ENCODE measurements at places on chromosomes 3 and 15.
A peak's percentile ranks its signal among the peaks of the same experiment; 100 is the strongest.

DNA sequence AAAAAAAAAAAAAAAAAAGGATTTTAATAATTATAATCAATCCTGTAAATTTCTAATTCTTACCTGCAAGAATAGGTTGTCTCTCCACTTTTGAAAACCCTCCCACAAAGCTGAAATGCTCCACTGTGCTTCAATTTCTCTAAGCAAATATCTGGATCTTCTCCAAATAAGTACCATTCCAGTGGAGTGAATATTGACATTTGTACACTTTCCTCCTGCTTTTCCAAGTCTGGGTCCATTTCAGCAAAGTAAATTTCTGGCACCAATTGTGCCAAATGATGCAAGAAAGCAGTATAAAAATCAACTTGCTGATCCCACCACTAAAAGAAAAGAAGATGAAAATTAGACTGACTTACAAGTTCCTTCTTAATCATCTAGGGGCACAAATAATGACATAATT lies 19.9 kb downstream of the UBR1 start:
- no peak for DNase-seq

DNA sequence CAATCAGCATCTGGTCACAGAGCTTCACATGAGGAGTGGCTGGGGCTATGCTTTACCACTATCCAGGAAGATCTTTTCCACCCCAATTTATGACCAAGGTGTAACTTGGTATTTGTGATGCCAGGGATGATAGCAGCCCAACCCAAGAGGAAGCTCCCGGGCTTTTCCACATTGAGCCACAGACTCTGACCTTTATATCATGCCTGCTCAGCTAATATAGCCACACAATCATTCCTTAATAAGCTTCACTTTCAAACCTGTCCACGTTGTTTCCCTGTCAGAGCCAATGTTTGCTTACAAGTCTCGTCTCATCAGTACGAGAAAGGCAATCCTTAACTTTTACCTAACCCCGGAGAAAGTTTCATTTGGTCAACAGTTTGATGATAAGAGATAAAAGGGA lies 330.9 kb downstream of the SHQ1 start:
- DNase-seq, result no peak

DNA sequence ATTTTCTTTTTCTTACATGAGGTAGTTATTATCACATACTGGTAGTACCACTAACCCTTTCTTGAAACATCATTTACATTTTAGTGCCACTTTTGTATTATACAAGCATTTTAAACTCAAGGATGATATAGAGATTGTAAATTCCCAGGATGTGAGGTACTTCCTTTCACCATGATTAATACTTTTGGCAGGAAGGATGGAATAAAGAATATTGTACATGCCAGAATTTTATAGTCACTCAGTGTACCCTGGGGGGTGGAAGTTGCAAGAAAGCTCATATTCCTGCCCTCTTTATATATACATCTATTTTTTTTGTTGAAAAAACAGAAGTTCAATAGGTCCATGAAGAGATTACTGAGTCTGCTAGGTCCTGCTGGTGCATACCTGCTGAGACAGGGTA lies 141.0 kb upstream of the PLSCR5 start:
- no peak for DNase-seq

- DNase-seq, result no peak
Observed at GRCh38 chr15:99593070-99593469, 27.3 kb downstream of the MEF2A start.

- no peak for DNase-seq
Observed at GRCh38 chr15:83278191-83278590, 6.3 kb downstream of the BNC1 start.

DNA sequence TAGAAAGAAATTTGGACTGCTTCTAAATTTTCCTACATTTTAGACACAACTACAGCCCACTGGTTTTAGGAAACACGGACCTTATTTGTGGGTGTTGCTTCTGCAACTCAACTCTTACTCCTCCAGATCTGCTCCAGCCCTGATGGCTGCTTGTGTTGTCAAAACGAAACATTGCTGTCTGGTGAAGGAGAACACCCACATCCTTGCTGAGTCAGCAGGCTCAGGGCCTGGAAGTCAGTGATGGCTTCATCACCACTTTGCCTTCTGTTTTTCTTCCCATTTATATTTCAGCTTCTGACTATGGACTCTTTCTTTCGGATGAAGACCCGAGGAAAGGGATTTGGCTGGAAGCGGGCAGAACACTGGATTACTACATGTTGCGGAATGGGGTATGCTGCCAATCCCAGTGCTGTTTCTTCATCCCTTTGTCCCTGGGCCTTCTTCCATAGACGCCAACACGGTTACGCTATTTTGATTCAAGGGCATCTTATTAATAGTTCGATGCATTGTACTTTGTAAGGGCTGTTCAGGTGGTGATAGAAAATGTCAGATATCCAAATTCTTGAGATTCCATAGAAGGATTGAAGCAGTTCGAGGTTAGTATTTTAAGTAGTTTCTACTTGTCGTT lies 392.6 kb upstream of the TPM1 start:
- DNase-seq, result peak; percentile 16

GRCh38 chr15:60000113-60000823 lies 3.8 kb upstream of the FOXB1 start:
- DNase-seq, result no peak

DNA sequence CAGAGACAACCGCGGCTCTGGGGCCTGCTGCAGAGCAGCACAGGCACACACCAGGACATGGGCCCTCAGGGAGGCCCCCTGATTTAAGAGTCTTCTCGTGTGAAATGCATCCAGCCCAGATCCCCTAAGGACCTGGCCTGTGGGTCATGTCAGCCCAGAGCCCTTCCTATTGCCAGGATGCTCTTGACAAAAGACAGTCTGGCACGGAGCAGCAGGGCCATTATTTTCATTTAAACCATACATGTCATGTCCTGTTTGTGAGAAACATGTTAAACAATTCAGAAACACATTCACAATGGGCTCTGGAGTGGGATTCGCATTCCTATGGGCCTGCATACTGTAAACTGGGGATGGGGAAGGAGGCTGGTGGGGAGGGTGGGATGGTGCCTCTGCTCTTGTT lies 367.4 kb upstream of the WNT5A start:
- DNase-seq, result no peak

GRCh38 chr15:69031013-69032001 lies 16.8 kb downstream of the NOX5 start:
- DNase-seq, result no peak

GRCh38 chr3:5009506-5010109 lies 30.4 kb downstream of the BHLHE40 start:
- DNase-seq, result no peak

- DNase-seq, result peak; percentile 76
Observed at GRCh38 chr3:52240059-52240885, 1.3 kb upstream of the TWF2 start.

DNA sequence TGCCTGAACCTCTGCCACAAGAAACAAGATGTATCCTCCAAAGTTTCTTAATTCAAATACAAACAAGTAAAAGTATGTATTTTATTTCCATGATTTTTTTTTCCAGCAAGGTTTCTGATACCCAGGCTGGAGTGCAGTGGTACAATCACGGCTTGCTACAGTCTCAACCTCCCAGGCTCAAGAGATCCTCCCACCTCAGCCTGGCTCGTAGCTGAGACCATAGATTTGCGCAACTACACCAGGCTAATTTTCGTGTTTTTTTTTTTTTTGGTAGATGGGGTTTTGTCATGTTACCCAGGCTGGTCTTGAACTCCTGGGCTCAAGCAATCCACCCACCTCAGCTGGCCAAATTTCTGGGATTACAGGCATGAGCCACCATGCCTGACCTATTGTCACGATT lies 12.2 kb upstream of the VEPH1 start:
- DNase-seq, result no peak

GRCh38 chr3:38637906-38638305 lies 11.6 kb downstream of the SCN5A start:
- no peak for DNase-seq

GRCh38 chr15:64060716-64061115 lies 14.4 kb upstream of the DAPK2 start:
- DNase-seq, result no peak

- no peak for DNase-seq
Observed at GRCh38 chr3:184642631-184643285, 69.1 kb downstream of the MAGEF1 start.

- peak; percentile 79 for DNase-seq
Observed at GRCh38 chr15:34588046-34588674, 4.7 kb upstream of the GOLGA8B start.

GRCh38 chr3:52036222-52036694 lies 20.1 kb downstream of the DUSP7 start:
- no peak for DNase-seq

DNA sequence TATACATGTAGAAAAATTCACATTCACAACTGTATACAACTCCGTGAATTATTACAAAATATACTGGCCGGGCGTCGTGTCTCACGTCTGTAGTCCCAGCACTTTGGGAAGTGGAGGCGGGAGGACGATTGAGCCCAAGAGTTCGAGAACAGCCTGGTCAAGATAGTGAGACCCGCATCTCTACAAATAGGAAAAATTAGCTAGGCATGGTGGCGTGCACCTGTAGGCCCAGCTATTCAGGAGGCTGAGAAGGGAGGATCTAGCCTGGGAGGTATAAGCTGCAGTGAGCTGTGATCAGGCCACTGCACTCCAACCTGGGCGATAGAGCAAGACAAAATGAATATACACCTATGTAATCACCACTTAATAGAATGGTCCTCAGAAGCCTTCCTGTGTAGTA lies 1.3 kb downstream of the RAD51 start:
- DNase-seq, result no peak

- peak; percentile 8 for DNase-seq
Observed at GRCh38 chr15:42156243-42156922, at the start of gene PLA2G4F. Gene PLA2G4F, minus strand, starts transcription at chr15:42156636. Its CDS starts 87 bp downstream, at chr15:42156549.

GRCh38 chr15:39411102-39411989 lies 169.5 kb upstream of the THBS1 start:
- DNase-seq, result peak; percentile 63

GRCh38 chr15:42955518-42955917 lies 34.9 kb upstream of the TTBK2 start:
- no peak for DNase-seq

- DNase-seq, result no peak
Observed at GRCh38 chr3:112350018-112350810, 17.3 kb downstream of the CD200 start.

DNA sequence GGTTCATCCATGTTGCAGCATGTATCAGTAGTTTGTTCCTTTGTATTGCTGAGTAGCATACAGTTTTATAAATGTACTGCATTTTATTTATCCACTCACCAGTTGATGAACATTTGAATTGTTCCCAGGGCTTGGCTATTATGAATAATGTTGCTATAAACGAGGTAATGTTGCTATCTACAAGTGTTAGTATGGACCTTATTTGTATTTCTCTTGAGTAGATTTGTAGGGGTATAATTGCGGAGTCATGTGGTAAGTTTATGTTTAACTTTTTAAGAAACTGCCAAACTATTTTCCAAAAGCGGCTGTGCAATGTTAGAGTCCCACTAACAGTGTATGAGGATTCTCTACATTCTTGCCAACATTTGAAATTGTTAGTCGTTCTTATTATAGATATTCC lies 13.0 kb downstream of the GPR160 start:
- no peak for DNase-seq

DNA sequence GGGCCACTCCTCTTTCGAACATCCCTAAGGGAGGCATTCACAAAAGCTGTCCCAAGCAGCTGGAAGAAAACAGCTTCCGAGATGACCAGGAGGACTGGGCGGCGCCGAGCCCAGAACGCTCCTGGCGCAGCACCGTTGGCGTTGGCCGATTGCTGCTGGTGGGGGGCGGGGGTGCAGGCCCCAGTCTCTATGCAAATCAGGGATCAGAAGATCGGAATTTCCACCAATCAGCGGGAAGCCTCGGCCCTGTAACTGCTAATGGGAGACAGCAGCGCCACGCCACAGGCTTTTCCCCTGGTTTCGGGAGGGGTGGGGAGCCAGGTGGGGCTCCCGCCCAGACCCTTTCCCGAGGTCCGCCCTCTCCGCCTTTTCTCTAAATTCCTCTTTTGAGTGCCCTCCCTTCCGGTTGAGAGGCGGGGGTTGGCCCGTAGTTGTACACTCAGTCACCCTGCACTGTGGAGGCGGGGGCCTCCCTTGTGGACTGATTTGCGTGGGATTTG lies 27.0 kb downstream of the HMCES start:
- no peak for DNase-seq

GRCh38 chr3:154223519-154223918 lies 100.8 kb downstream of the DHX36 start:
- DNase-seq, result no peak

DNA sequence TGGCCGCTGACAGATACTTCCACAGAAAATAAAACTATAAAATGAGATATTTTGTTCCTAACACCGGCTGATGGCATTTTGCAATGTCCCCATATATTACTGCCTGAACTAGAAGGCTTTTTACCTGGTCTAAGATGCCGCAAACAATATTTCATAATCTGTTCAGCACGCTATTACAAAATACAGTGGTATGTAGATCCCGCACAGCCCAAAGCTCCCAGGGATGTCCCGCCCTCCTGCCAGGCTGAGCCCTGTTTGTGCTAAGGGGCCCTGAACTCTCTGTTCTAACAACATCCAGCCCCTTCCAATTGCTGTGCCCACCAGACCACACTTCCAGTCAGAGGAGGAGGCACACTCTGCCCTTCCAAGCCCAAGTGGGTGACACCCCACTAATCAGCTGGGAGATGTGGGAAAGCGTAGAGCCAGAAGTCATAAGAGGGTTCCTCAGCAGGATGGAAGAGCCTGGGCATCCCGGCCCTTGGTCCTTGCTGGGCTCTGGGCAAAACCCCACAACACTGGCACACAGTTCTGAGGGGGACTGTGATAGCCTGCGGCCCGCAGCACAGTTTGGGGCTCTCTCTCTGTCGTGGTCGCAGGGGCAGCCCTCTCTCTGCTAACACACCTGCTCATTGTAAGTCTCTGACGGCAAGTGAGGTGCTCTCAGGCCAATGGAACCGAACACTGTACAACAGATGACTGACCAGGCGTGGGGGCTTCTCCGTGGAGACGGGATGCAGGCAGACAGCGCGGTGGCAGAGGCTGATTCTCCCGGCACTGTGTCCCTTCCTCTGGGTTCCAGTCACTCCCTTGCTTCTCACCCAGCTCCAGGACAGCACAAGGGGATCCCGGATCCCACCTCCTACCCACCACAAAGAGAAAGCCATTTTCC lies 55.2 kb downstream of the PCSK6 start:
- no peak for DNase-seq

GRCh38 chr3:42653560-42654330 lies at the start of gene ZBTB47:
Gene ZBTB47, plus strand, starts transcription at chr3:42653697. Its CDS starts 4,659 bp downstream, at chr3:42658356.
- no peak for DNase-seq

DNA sequence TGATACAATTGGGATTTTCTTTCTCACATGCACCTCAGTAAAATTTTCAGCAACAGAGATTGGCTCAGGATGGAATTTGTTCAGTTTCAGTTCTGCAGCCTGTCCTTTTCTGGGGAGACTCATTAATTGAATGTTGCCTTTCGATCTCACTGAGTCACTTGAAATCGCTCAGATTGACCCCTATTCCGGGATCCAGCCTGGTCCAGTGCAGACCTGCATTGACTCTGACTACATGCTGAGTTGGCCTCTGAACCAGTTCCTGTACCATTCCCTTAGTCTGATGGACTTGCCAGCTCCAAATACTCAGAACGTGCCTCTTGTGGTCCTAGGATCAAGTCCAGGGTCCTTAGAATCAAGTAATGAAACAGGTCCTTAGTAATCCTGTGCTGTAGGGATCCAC lies 9.4 kb downstream of the IGF1R start:
- no peak for DNase-seq

- peak; percentile 61 for DNase-seq
Observed at GRCh38 chr15:69973102-69973714, 124.5 kb downstream of the TLE3 start.

All from MM.1S (cell line).